ENCODE measurements at places on chromosomes 7 and 10.

- no peak for DNase-seq
Measured at GRCh38 chr10:18217577-18217976, 77.4 kb downstream of the CACNB2 start.

DNA sequence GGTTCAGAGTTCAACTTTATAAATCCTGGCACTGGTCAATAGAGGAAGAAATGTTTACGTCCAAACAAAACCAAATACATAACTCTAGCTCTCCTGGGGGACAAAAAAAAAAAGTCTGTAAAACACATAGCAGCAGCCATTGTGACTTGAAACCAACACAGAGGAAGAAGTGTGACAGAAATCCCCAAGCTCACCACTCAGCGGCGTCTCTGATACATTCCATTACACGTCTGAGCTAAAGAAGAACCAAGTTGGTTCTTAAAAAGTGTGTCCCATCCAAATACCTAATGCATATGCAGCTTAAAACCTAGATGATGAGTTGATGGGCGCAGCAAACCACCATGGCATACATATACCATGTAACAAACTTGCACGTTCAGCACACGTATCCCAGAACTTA is 58.3 kb upstream of the NANOS1 start:
- DNase-seq, result no peak

DNA sequence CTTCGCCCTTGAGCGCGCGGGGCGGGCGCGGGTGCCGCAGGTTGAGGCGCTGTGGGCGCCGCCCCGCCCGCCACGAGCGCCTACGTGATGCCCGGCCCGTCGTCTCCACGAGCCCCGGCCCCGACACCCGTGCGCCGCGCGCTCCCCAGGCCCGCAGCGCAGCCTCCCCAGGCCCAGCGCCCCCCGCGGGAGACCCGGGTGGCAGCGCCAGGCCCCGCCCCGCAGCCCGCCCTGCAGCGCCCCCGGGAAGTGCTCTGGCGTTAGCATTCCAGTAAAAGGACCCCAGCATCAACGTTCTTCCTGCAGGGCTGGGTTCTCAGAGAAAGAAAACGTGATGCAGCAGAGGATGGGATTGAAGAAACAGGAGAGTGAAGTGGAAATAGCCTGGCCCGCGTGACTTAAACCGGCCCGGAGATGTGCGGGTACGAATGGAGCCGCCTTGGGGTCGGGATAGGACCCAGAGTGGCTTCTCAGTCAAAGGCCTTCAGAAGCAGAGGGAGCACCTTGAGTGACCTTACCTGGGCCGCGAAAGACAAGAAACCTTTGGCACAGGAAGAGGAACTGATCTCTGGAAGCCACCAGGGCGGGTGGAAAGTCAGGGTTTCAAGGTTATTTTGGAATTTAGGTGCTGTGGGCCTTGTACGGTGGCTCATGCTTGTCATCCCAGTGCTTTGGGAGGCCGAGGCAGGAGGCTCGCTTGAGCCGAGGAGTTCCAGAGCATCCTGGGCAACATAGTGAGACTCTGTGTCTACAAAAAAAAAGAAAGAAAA is 1.8 kb downstream of the PFKP start:
- DNase-seq, result no peak

- no peak for DNase-seq
Measured at GRCh38 chr10:22218448-22218847, 633 bp upstream of the EBLN1 start.

GRCh38 chr10:124243702-124244121 is 150.3 kb upstream of the CHST15 start:
- DNase-seq, result no peak

GRCh38 chr10:110023785-110024465 is 16.1 kb downstream of the ADD3 start:
- no peak for DNase-seq

DNA sequence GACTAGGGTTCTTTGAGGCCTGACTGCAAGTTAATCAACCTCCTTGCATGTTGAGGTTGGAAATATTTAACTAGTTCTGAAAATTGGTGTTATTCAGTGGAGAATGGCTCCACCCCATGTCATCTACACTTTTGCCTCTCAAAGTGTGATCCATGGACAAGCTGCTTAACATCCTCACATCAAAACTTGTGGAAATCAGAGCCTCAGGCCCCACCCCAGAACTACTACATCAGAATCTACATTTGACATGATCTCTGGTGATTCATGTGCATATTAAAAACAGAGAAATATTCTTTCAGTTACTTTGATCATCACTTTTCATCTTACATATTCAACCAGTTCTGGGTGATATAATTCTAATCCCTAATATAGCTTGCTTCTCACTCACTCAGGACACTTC is 632.9 kb downstream of the ARL4A start:
- no peak for DNase-seq

GRCh38 chr7:5553298-5553877 is 129.8 kb upstream of the TNRC18 start:
- DNase-seq, result no peak

DNA sequence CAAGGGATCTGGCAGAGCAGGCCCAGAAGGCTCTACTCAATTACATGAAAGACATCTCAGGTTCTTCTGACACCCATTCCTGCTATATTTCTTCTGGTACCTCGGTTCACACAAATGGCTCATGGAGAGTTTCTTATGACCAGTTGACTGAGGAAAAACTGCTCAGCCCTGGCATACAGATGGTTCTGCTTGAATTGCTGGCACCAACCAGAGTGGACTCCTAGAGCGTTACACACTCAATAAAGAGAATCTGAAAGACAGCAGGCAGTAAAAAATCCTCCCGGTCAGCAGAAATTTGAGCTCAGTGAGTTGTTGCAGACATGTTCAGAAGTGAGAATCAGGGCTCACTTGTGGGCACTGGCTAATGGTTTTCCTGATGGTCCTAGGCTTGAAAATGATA is 434.4 kb downstream of the TCERG1L start:
- DNase-seq, result no peak

- DNase-seq, result no peak
Measured at GRCh38 chr7:42981601-42982000, 49.4 kb downstream of the MRPL32 start.

DNA sequence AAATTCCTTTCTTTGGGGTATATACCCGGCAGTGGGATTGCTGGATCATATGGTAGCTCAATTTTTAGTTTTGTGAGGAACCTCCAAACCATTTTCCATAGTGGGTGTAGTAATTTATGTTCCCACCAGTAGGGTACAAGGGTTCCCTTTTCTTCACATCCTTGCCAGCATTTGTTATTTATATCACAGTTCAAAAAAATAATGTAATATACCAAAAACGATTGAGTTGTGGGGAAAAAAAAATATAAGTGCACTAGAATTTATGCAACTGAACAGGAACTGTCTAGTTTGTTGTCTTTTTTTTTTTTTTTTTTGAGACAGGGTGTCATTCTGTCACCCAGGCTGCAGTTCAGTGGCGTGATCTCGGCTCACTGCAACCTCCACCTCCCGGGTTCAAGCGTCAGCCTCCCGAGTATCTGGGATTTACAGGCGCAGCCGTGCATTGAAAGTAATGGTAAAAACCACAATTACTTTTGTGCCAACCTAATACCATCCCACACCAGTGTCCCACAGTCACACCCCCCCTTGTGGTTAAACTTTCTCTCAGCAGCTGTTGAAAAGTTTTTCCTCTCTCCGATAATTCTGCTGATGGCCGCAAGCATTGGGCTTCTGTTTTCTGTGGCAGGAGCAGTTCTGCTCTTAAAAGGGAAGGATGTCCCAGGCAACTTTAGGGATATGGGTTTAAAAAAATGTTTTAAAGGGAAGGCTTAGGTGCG is 6.8 kb upstream of the LAT2 start:
- no peak for DNase-seq

GRCh38 chr10:121683816-121684215 is 85.6 kb upstream of the FGFR2 start:
- no peak for DNase-seq
